ENCODE measurements at places on chromosomes 6 and 20.

DNA sequence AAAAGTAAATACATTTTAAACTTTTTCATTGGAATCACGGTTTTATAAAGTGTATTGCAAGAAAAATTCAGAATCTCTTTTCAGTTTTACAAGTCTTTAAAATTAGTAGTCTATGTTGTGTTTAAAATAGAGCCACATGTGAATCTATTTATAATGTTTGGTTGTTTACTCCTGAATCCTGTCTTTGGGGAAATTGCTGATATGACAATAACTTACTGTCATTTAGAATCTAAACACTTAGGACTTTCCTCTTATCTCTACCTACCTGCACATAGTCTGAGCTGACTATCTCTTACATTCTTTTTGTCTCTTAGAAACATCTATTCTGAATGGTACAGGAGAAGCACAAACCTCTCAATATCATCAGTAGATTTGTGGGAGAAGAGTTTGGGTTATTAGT lies 4.1 kb upstream of the SRSF12 start:
- no peak for DNase-seq

DNA sequence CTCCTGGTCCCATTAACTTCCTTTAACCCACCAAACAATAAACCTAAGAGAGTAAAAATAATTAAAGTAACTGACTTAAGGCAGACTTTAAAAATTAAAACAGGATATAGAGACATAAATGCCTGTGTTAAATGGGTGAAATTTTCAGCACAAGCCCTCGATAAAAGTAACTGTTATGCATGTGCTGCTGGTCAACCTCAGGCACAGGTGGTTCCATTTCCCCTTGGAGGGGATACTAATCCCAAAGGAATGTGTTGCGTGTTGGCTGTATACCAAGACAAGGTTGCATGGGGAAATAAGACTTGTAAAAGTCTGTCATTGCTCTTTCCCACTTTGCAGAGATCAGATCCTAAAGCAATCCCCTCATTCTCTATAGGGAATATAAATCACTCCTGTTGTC lies 25.8 kb downstream of the HLA-A start:
- DNase-seq = no peak

- DNase-seq = peak; percentile 13
These were observed 150.8 kb downstream of the ASCC3 start for GRCh38 chr6:100730001-100730980.

DNA sequence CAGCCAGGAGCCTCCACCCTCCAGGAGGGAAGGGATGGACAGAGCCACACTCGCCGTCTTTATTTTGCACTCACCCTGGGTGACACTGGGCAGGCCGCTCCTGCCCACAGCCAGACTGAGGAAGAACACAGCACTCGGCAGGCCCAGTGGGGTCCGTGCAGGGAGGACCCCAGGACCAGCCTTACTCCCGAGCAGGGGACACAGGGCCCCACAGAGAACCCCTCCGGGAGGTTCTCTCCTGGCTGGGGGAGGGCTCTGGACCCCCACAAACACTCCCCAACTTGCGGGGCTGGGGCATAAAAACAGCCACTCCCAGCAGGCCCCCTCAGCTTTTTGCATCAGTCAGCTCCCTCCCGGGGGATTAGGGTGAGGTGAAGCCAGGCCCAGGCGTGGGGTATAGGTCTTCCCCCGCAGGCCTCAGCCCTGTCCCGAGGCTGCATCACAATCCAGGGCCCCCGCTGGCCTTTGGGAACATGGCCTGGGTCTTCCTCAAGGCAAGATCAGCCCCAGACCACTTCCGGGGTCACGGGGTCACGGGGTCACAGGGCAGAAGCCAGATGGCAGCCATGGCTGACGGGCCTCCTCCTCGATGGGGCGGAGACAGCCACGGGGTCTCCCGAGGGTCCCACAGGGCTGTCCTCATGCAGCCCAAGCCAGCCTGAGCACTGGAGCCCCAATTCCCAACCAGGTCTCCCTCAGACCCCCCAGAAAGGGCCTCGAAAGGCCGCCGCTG lies 3.2 kb downstream of the TNFRSF6B start:
- peak; percentile 37 for DNase-seq

DNA sequence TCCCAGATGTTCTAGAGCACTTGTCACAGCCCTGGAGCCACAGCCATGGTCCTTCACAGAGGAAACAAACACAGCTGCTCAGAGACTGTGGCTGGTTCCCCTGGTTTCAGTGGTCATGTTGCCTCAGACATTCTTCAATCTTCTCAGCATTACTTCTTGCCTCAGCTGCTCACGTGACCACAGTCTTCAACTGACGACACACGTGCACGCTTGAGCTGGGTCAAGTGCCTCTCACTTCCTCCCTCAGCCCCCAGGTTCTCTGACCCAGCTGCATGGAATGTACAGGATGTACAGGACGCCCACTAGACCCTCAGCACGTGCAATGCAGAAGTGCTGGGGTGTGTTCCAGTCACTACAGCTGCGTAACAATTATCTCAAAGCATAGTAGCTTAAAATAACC lies 159.8 kb upstream of the GGTLC1 start:
- DNase-seq = no peak

GRCh38 chr6:66662196-66662595 lies 955.2 kb upstream of the EYS start:
- no peak for DNase-seq

DNA sequence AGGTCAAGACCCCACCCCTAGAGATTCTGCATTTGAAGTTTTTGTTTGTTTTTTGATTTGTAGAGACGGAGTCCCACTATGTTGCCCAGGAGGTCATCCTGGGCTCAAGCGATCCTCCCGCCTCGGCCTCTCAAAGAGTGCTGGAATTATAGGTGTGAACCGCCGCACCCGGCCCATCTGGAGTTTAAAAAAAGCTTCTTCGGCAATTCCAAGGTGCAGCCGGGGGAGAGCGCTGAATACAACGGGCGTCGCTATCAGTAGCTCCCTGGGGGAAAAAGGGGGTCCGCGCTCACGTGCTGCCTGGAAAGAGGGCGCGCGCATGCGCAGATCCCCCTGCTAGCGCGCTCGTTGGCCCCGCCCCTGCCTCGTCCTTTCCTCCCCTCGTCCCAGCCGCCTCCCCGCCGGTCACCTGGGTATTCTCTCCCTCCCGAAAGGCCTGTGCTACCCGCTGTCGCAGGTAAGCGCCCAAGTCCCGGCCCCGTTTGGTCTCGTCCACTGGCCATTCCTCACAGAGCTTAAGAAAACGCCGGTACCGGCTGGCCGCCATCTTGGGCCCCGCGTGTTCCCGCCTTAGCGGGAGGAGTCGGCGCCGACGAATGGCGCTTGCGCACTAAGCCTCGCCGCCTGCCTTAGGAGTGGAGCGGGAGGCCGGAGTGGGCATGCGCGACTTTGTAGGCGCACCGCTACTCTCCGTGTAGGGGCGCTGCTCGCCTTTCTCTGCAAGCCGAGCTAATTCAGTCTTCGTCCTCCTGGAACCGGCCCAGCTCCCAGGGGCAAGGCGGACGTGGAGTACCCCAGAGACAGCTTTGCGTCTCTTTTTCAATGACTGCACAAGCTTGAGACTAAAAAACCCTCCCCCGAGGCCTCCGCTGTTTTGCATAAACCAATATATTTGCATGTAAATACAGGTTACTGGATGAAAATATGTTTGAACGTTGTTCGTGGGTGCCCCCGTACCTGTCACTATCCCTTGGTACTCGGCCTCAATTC lies at the start of gene UQCC2:
Gene UQCC2, minus strand, starts transcription at position 561 of the 990 bp plus-strand sequence. Its CDS starts 14 bp downstream, at position 547.
- peak; percentile 99 for DNase-seq

GRCh38 chr6:81031416-81031815 lies 721.1 kb downstream of the TENT5A start:
- no peak for DNase-seq

DNA sequence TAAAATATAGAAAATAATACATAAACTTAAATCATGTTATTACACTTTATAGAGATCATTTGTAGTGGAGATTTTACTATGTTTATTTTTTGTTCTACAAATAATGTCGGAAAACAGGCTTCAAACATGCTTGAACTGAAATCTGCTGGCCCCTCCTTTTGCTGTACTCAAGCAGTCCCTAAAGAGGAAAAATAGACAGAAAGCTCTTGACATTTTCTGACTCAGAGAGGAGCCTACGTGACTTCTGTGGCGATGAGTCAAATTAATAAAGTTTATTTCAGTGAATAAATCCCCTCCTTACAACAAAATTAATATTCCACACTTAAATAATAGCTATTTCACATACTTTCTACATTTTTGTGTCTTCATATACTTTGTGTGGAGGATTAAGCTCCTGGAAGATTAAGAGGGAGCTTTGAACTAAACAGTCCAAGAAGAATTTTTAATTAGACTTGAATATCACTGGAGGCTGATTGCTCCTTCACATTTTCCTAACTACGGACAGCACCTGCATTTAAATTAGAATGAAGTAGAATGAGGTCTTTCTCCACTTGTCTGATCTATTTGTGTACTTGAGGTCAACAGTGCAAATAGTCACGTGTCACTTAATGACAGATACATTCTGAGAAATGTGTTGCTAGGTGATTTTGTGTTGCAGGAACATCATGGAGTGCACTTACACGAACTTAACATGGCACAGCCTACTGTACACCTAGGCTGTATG lies 1.7 kb upstream of the TREM1 start:
- no peak for DNase-seq

GRCh38 chr20:50101281-50101680 lies 11.7 kb downstream of the UBE2V1 start:
- DNase-seq = no peak

GRCh38 chr6:37763413-37763812 lies 56.1 kb upstream of the ZFAND3 start:
- no peak for DNase-seq

GRCh38 chr6:2767657-2768524 lies 2.7 kb downstream of the WRNIP1 start:
- DNase-seq = no peak

- peak; percentile 26 for DNase-seq
These were observed 243.3 kb downstream of the SOX4 start for GRCh38 chr6:21836772-21837425.

DNA sequence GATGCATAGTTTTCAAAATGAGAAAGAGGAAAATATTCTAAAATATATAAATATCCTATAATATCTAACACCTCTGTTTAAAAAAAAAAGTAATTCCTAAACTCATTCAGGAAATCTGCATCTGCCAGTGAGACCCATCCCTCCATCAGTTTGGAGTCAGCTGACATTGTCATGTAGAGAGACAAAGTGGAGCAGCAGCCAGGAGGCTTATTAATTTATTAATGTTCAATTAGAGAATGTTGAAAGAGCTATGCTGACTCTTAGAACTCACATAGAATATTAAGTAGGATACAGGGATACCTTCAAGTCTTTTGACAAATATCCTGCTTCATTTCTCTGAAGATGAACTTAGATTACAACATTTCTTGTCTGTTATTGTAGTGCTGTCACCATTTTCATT lies 12.8 kb upstream of the PERP start:
- no peak for DNase-seq

DNA sequence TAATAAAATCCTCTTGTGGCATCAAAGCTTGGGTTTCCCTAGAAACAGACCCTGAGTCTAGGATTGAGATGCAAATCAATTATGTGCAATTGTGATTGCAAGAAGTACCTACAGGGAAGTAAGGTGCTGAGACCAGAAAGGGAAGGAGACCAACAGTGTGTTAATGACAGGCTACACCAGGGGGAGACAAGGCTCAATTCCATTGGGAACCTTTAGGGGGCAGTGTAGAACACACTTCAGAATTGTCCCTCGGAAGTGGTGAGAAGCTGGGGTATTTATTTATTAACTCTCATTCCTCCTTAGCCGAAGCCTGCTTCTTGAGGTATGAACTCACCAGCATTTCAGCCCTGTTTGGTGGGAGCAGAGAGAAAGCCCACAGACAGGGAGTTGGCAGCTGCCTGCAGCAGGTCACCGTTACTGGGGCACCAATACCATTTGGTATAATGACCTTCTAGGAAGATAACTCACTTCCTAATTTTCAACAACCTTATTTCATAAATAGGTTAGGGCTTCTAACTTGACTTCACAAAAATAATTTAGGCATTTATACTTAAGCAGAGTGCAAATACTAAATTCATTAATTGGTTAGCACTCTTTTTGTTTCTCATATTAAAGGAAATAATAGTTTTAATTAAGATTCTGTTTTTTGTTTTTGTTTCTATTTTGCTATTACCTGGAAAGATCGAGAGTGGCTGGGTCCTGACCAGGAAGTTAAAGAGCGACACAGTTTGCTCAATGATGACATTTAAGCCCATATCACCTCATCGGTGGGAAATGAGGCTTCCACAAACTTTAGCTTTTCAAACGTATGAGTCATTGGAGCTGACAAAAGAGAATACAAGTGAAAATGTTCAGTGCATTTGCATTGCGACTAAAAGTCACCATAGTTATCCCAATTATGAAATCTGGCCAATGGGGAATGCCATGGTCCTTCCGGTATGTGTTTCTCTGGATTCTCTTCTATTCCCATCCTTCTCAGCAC lies 94.8 kb downstream of the BTBD3 start:
- DNase-seq = peak; percentile 37

DNA sequence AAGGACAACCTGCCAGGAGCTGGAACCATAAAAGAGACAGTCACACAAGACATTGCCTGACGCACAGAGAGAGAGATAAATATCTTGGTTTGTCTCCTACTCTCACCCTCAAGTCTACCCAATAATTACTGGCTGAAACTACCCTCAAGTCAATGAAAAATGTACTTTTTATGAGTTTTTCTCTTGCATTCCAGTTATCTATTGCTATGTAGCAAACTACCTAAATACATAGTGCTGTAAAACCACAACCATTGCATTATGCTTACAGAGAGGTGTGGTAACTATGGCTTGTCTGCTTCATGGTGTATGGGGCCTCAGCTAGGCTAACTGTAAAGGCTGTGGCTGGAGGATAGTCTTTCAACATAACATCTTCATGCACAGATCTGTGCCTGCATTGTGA lies 247.8 kb downstream of the HAO1 start:
- no peak for DNase-seq

GRCh38 chr6:167700199-167700598 lies 126.5 kb upstream of the AFDN start:
- DNase-seq = no peak

- DNase-seq = no peak
These were observed 173.4 kb downstream of the KIF16B start for GRCh38 chr20:16399801-16400200.

GRCh38 chr6:65191471-65191870 lies 515.6 kb downstream of the EYS start:
- DNase-seq = no peak

DNA sequence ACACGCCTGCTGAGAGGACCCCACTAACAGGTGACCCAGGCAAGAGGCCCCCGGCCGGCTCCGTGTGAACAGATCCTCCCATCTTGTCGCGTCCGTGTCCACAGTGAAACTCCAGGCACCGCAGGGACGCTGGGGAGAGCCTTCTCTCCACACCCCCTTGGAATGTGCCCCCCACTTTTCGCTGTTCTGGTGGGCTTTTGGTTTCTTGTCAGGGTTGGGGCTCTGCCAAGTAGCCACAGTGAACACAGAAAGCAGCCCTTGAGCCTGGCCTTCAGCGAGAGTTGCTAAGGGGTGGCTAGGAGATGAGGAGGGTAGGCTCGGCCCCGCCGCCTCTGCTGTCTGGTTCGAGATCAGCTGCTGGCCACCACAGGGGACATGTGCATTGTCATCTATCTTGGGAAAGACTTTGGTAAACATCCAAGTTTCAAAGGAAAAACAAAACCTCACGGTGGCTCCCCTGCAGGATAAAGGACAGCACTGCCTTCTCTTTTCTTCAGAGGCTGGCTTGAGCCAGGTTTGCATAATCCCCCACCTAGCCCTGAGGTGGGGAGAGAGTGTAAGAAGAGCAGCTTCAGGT lies 22.7 kb downstream of the SYNDIG1 start:
- no peak for DNase-seq
